Activated CD8-positive, alpha-beta memory T cell treated with anti-CD3 and anti-CD28 coated beads, Interleukin-2, amount 10 ng/mL, durations not matched to agents 7 days and 5 days (primary cell): ENCODE measurements at places on chromosomes 4 and X. TPM values are rescaled to one million over a fixed set of nuclear protein-coding genes. Genes with fewer than 3 reads are reported as not detected.
A peak's percentile ranks its signal among the peaks of the same experiment; 100 is the strongest.

Gene CXXC4
- total RNA-seq: not detected

Gene SORCS2
- 0.06 TPM for total RNA-seq

Gene ALB
- not detected for total RNA-seq

Gene CLDN22
- not detected for total RNA-seq

Gene CFAP99
- not detected for total RNA-seq

Gene SGMS2
- total RNA-seq: not detected

Gene PRSS12
- not detected for total RNA-seq

DNA sequence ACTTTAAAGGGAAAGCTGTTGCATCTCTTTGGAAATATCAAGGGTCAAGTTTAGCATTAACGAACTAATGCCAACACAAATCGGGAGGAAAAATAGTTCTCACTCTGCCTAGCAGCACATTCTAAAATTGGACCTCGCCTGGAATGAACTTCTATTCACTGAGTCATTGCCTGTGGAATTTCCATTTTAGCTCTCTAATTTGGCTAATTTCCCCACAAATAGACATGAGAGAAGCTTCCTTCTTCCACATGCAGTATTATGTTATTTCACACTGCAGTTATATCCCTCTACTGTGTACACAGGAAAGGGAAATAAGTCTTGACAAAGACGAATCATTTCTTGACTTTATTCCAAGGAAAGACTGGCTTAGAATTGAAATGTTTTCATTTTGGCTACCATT, 9.3 kb downstream of the ZXDA start:
- no peak for DNase-seq

DNA sequence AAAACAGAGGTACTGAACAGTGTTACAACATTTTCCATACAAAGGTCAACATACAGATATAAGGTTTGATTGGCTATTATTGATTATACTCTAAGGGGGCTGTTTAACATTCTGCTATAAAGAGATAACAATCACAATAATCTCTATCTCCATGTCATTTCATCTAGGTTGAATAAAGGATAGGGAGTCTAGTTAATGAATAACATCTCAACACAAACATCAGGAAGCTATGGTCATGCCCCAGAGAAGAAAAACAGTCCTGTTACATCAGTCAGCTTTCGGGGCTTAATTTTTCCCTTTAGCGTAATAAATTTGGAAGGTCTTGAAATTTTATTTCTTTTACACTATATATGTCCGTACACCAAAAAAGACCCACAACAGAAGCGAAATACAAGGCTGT, 41.5 kb upstream of the DCAF8L2 start:
- DNase-seq: no peak

DNA sequence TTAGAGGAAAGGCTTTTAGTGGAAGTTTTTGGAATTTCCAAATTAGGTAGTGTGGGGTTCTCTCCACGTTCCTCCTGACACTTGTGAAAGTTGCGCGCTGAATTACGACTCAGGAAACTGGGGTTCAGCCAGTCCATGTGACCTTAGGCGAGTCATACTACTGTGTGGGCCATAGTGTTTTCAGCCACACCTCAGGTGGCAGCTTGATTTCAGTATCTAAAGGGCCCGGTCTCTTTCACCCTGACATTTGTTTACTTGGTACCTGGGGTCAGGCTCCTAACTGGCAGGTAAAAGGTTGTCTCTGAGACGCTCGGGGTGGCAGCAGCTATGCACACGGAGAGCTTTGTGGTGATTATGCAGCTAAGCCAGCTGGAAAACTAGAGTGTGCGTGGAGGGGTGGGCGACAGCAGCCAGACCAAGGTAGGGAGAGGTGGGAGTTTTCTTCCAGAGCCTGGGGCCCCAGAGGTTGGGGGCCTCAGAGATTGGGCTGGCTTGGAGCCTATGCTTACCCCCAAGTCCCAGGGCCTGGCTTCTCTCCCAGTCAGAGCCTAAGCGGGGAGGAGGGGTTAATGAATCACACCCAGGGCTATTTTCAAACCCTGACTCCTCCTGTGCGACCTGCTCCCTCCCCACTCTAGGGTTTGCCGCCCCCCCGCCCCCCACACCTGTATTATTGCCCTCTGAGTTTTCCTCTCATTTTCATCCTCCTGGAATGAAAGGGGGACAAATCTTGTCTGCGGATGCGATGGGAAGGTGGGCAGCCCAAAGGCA, 47.2 kb downstream of the STARD8 start:
- peak; percentile 41 for DNase-seq

GRCh38 chrX:153487590-153488071, 7.1 kb upstream of the BGN start:
- no peak for DNase-seq

- DNase-seq: no peak
Measured at GRCh38 chr4:143183513-143184216, 1.1 kb upstream of the USP38 start.

DNA sequence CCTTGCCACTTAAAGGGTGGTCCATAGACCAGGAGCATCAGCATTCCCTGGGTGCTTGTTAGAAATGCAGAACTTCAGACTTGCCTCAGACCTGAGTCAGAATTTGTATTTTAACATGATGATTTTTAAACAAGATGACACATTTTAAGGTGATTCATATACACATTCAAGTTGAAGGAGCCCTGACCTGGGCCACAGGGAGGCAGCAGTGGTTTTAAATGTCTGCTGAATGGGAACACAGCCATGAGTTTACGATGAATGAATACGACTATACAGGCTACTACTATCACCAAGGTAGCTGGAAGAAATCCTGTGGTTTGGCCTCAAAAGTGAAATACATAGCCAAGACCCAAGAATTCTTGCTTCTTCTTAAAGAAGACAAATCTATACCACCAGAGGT, 2.9 kb downstream of the HDAC8 start:
- no peak for DNase-seq

DNA sequence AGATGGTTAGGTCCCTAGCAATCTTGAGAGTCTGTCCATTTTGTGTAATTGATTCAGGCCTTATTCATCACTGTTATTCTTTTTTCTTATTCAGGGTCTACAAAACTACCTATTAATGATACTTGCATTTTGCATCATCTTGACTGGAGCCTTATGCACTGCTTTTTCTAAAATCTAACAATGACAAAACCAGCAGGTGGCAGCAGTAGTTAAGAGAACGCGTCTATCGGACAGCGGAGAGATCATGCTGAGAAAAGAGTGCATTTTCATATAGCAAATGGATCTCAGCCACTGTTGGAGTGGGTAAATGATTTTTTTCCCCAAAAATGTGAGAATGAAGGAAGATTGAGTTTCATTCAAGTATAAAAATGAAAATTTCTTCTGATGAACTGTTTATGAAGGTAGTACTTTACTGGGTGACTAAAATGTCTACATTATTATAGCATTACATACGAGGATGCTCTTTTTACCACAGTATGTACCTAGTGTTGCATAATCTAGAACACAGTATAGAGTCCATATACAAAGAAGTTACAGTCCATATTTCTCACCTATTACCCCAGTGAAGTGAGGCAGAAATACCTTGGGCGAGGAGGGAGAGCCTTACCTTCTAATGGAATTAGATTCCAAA, 43.2 kb downstream of the TMEM144 start:
- peak; percentile 60 for DNase-seq

DNA sequence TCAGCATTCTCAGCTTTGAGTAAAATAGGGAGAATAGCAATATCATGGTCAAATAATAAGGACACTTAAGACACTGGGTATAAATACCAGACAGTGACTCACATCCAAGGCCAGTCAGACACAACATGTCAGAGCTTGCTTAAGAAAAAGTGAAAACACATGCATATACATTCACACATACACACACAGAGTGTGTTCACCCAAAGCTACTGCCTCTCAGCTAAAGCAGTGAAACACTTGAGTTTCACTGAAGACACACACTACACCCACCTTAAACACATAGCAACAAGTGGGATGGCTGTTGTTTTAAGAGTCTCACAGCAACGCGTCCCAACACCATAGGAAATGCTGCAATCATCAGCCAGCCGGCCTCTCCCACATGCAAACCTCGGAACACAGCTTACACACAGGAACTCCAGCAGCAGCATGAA, 14.4 kb downstream of the SHROOM4 start:
- no peak for DNase-seq

- DNase-seq: no peak
Measured at GRCh38 chr4:94882756-94883155, 125.0 kb downstream of the BMPR1B start.

- DNase-seq: no peak
Measured at GRCh38 chr4:66331761-66332160, 661.5 kb upstream of the EPHA5 start.

DNA sequence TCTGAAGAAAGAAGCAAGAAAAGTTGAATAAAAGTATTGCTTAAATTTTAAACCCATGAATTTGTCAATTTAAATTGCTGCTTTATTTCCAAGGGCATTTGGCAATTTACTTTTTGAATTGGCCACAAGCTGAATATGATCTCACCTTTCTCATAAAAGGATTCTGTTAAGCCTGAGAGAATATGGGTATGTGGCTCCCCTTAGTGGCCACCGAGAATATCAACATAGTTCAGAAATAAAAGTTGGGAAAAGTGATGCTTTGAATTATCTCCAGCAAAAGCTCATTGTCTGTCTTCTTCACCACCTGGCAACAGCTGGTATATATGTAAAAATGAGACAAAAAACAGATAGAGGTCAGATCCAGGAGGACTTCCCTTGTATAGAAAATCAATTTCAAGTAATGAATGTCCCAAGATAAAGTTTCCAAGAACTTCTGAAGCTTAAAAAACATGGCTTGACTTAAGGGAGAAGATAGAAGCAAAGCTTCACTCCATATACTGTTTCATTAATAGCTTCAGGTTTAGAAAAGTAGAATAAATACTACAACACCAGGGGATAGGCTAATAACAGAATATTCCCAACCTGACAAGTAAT, 290.7 kb upstream of the FAM241A start:
- no peak for DNase-seq

DNA sequence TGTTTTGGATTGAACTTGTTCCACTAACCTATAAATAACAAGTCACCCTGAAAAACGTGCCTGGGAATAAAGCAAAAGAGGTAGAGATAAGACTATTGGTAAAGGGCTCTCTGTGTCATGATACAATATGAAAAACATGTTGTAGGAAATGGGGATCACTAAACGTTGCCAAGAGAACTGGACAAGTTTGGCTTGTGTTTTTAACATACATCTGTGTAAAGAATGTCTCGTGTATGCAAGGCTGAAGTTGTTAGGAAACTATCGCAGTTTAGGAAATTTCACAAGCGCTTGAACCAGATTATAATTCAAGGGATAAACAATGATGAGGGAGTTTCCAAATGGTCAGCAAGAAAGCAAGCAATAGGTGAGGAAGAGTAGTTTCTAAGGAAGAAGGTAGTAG, 655.8 kb downstream of the PCDH7 start:
- DNase-seq: no peak

DNA sequence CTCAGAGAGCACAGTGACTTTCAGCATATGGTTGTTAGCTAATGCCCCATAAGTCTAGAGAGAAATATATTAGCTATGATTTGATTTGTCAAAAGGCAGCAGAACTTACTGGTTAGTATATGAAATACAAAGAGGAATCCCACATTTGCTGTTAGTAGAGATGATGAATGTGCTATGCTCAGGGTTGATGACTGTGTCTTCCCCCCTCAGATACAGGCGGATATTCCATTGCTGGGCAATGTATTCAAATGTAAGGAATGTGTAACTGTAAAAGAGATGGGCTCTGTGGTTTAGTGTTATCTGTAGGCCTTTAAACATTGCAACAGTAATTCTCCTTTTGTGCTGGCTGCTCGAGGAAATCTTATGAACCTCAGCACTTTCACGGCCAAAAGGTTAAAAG, 528.9 kb upstream of the ARX start:
- no peak for DNase-seq
